ENCODE measurements at places on chromosomes 5 and 9.

GRCh38 chr9:16106021-16106571, 553.3 kb downstream of the CCDC171 start:
- DNase-seq, result no peak

- no peak for DNase-seq
These were observed 29.3 kb downstream of the CDHR2 start for GRCh38 chr5:176578391-176578808.

DNA sequence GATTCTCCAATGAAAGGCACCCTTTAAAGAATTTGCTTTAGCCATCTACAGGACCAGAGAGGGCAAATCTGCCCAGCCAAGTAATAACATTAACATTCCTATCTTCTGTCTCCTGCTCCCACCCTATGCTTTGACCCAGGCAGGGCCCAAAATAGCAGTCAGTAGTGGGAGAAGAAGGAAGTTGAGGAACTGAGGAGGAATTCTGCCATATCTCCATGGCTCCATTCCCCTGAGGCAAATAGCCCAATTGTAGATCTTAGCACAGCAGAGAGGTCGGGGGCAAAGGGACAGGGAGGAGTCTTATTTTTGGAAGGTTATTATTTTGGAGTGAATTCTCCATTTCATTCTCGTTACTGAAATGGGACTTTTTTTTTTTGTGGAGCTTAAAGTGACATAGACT, 111.1 kb upstream of the IFNK start:
- DNase-seq, result no peak

GRCh38 chr5:146562461-146562860, 46.5 kb upstream of the GPR151 start:
- no peak for DNase-seq

DNA sequence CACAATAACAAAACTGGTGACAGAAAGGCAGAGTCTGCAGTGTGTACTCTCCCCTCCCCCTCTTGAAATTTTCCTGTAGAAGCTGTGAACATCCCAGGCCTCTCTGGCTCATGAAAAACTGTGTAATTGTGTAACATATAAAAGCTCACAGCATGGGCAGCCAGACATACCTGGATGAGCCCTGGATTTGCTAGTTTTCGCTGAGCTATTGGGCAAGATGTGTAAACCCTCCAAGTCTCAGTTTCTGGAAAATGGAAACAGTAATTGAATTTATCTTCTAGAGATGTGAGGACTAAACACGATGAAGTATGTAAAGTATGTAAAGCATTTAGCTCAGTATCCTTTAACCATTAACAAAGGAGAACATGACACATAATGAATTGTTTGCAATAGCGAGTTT, 143.2 kb upstream of the ANKH start:
- DNase-seq, result no peak

- no peak for DNase-seq
These were observed 198.3 kb downstream of the PLK2 start for GRCh38 chr5:58261605-58262004.

DNA sequence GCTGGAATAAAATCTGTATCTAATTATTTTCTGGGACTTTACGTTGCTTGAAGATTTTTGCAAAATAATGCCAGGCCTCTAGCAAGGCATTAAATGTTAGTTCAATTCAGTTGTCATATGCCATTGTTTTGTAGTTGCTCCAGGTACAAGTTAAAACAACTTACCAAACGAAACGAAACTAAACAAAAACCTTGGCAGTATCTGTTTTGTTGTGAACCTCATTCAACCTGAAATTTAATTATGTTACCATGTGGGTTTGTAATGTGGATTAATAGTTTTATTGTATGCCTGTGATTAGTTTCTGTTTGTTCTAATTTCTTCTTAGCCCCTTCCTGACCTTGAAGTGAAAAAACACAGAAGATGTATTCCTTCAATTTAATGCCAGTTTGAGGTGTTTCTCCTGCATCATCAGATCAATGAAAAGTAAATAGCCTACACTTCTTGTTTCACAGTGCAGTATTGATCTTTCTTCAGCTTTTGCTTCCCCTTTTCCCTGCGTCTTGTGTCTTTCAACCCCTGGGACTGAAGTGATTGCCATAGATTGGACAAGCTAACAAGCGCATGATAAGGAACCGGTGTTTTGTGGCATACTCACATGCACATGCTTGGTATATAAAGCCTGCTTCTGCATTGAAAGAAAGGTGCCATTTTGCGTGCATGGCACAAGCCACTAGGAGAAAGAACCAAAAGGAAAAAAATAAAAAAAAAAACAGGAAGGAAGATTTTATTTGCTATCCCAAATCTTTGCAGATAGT, 699.0 kb upstream of the ARRDC3 start:
- DNase-seq, result no peak

- DNase-seq, result no peak
These were observed 355.1 kb upstream of the GRIA1 start for GRCh38 chr5:153135411-153135810.

DNA sequence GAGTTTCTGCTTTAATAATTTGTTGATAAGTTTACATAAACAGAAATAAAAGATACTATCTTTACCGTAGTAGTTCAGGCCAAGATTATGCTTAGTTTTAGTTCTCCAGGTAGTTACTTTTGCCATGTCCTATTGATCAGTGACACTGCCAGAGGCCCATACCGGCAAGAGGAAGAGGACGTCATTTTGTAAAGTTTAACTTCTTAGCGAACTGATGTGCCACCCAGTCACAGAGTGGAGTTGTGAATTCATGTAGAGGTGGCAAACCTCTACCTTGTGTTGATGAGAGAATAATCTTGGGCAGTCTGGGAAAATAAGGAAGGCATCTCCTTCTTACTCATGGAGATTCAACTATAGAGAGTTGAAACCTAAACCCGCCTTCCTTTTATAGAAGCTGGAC, 21.8 kb downstream of the RGMB start:
- no peak for DNase-seq

- no peak for DNase-seq
These were observed 53.3 kb downstream of the RAPGEF6 start for GRCh38 chr5:131581702-131582101.

GRCh38 chr9:8401961-8402705, 602.6 kb upstream of the DMAC1 start:
- no peak for DNase-seq

DNA sequence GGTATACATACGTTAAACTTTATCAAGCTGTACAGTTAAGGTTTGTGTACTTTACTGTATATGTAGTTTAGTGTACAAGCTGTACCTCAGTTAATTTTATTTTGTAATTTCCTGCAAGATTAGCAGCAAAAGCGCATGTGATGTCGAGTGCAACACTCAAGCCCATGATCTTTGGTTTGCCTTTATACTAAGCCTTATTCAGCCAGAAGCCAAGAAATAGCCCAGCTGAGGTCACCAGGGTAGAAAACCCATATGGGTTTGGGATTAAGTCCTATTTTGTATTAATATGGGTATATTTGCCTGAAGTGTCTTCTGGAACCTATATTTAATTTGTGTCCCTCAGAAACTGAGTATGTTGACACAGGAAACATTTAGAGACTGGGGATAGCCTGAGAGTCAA, 59.3 kb downstream of the ZFAND5 start:
- no peak for DNase-seq

DNA sequence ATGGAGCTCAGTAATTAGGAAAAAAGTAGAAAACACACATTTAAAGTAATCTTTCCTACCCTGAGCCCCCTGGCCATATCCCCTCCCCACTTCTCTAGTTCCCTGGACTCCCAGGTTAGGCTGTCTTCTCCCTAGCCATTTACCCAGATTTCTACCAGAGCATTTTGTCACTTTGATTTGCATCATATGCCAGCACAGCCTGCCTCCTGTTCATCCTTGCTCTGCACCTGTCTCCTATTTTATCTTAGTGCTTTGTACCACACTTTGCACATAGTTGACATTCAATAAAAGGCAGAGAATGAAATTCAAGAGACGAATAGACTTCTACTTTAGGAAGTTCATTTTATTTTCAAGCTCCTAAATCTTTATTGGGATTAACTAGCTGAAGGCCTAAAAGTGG, 344.5 kb downstream of the EBF1 start:
- no peak for DNase-seq

DNA sequence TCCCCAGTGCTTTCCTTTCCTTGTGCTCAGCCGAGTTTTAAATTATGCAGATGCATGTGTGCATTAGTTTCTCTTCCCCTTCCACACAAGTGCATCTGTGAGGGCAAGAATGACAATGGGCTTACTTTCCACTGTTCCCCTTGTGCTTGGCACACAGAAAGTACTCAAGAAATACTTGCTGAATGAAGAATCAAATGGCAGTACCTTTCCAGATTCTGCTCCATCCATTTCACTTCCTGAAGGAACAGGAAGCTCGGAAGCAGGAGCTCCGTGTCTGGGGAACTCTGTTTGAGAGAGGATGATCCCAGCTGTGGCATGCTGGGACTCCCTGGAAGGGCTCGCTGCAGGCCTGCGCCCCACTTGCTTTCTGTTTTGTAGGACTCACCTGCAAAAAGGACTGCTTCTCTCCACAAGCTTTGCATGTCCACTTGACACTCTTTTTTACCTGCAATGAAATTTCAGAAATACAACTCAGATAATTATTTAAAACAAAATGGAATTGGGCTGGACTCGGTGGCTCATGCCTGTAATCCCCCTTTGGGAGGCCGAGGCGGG, 5.5 kb downstream of the MRNIP start:
- DNase-seq, result no peak

DNA sequence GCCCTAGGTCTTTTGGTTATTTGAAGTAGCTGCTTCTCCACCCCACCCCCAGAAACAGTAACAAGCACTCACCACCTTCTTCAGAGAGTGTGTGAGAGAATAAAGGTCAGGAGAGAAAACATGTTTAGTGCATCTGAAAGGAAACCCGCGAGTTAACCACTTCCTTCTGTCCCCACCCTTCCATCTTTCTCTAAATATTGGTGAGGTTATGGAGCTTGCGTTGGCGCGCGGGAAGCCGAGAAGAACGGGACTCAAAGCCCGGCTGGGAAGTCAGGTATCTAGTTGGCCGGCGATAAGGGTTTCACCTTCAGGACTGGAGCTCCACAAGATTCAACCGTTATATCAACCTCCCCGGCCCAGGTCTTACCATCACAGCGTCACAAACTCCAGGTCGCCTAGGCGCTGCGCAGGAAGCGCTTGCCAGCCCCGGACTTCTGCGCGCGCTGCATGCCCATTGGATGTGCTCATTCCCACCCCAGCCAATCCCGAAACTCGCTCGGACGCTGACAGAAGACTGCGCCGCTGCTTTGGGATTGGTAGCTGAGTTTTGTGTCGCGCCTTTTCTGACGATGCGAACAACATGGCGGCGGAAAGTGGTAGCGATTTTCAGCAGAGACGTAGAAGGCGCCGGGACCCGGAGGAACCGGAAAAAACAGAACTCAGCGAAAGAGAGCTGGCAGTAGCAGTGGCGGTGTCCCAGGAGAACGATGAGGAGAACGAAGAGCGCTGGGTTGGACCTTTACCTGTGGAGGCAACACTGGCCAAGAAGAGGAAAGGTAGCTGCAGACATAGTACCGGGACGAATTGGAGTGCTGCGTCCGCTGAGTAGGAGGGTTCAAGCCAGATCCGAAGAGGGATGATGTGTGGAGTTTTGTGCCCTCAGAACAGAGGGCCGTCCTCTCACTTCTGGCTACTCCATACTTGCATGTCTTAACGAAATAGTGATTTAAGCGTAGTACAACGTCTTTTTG, at the start of the genes CENPK and PPWD1:
Gene CENPK (minus strand): TSS at position 438 of the 971 bp plus-strand sequence. CDS start 8,261 bp downstream, outside the sequence.
Gene PPWD1 (plus strand): TSS at position 566 of the 971 bp plus-strand sequence. CDS start 15 bp downstream, at position 581.
- DNase-seq, result peak; percentile 90

- no peak for DNase-seq
These were observed 62.8 kb upstream of the FCN1 start for GRCh38 chr9:134980516-134980915.

GRCh38 chr9:4555236-4555635, 65.0 kb downstream of the SLC1A1 start:
- no peak for DNase-seq

DNA sequence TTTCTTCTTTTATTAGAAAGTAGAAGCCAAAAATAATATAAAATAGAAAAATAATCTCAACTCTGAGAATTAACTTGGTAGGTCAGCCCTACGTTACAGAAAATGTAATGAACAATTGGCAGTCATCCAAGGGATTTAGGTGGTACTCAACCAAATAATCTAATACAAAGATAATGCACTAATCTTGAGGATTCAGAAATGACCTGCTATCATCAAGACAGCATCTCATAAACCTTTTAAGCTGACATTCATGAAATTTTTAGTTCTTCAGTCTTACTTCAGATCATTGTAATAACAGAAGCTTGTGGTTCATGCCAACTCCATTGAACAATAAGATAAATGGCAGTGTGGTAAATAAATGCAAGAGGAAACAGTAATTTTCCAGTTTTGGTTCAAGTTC, 1058.0 kb downstream of the MAT2B start:
- no peak for DNase-seq

DNA sequence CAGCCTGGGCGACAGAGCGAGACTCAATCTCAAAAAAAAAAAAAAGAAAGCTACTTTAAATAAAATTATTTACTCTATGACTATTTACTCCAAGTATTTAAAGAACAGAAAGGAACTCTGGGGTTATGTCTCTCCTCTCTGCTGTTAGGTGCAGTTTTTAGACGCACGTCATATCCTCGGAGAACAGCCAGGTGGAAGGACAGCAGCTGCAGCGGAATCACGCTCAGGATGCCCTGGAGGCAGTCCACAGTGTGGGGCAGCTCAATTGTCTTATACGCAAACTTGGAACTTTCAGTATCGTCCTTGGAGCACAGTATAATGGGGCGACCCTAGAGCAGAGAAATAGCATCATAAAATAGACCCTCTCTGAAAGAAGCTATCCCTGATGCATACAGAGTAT, 10.4 kb upstream of the MAPK9 start:
- DNase-seq, result no peak

DNA sequence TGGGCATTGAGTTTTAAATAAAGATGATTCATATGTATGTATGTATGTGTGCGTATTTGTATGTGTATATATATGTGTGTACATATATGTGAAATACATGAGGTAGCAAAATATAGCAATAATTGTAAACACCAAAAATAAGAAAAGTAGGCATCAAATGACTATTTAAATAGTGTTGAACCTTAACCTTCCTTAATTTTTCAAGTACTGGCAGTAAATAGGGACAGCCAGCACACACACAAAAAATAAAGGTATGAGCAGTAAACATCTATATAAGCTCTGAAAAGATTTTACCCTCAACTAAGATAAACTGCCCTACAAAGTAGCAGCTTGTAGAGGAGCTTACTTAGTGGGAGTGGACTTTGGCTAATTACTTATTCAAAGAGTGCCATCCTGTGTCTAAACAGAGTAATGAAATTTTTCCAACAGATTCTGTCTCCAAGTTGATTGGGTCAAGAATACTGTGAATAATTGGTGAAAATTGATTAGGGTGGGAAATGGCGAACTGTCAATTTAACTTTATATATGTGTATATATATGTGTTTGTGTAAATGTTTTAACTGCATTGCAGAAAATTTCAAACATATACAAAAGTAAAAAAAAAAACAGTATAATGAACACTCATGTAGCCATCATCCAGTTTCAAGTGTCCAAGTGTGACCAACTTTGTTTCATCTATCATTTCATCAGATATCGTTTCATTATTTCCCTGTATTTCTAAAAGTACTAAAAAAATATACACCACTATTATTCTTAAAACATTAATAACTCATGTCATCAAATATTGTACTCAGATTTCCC, 2.0 kb upstream of the ADAMTS6 start:
- no peak for DNase-seq

- no peak for DNase-seq
These were observed 14.8 kb downstream of the ETF1 start for GRCh38 chr5:138528208-138528607.

- DNase-seq, result no peak
These were observed 23.0 kb upstream of the KIF2A start for GRCh38 chr5:62283005-62283404.

- DNase-seq, result no peak
These were observed 22.6 kb upstream of the SUSD3 start for GRCh38 chr9:93035821-93036351.

GRCh38 chr9:98488571-98489312, 220.0 kb downstream of the GABBR2 start:
- DNase-seq, result no peak
